Brain (organoid and tissue), 16 donors: ENCODE measurements at places on chromosomes 11 and 22.

- no peak for DNase-seq
Observed at GRCh38 chr11:126394036-126394435, 38.5 kb downstream of the ST3GAL4 start.

DNA sequence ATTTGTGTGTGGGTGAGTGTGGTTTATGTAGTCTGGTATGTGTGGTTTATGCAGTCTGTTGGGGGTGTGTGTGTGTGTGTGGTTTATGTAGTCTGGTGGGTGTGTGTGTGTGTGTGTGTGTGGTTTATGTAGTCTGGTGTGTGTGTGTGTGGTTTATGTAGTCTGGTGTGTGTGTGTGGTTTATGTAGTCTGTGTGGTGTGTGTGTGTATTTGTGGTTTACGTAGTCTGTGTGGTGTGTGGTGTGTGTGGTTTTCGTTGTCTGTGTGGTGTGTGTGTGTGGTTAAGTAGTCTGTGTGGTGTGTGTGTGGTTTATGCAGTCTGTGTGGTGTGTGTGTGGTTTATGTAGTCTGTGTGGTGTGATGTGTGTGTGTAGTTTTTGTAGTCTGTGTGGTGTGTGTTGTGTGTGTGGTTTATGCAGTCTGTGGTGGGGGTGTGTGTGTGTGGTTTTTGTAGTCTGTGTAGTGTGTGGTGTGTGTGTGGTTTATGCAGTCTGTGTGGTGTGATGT lies 26.2 kb upstream of the PARVG start:
- no peak for DNase-seq

DNA sequence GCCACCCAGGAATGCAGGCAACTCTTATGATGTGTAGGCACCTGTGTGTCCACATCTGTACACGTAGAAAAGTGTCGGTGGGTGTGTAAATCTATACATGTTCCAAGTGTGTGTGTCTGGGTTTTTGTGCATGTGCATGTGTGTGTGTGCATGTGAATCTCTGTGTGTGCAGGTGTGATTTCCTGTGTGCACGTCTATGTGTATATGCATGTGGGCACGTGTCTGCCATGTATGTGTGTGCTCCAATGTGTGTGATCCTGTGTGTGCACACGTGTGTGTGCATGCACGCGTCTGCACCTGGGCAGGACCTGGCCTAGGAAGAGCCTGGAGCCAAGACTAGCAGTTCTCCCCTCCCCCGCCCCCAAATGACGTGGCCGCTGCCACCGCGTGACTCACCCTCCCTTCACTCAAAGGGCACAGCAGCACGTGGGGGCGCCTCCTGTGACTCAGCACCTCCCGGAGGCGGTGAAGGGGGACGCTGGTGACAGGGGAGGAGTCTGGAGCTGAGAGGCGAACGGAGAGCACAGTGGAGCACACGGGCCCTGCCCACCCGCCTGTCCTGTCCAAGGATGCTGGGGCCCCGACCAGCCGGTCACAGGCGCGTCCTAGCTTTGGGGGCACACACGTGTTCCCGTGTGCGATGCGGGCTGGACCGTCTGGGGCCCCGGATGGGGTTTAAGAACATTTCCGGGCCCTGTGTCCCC lies 10.1 kb downstream of the PIM3 start:
- DNase-seq, result peak; percentile 64

DNA sequence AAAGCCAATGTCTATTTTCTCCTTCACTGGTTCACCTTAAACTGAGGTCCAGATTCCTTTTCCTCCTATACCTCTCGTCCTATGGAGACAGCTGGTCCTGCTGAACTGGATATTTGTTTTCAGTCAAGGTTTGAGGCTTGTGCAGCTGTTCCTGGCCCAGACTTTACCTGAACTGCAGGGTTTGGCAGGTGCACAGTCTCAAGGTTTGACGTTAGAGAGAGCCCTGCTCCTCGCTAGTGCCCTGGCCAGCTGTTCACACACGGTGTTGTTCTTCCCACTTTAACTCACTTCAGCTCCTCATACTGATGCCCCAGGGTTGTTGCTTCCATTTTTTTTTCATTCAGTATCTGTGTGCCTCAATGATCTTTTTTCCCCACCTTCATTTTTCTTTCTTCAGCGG lies 74.0 kb upstream of the TTC12 start:
- DNase-seq, result no peak

GRCh38 chr11:120212926-120213325 lies 2.1 kb downstream of the OAF start:
- no peak for DNase-seq

DNA sequence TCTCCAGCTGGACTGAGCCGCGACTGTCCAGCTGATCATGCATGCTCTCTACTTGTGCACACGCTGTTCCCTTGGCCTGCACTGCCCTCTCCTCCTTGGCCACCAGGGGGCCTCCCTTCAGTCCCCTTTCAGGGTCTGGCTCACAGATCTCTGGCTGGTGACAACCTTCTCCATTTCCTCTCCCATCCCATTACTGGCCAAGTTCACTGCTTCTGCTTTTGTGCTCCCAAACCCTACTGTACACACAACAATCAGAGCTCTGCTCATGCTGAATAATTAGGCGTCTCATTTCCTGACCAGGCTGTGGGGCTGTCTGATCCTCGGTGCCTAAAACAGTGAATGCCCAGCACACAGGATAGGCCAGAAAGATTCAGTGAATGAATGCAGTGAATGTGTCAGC lies 224.0 kb upstream of the NARS2 start:
- peak; percentile 67 for DNase-seq

DNA sequence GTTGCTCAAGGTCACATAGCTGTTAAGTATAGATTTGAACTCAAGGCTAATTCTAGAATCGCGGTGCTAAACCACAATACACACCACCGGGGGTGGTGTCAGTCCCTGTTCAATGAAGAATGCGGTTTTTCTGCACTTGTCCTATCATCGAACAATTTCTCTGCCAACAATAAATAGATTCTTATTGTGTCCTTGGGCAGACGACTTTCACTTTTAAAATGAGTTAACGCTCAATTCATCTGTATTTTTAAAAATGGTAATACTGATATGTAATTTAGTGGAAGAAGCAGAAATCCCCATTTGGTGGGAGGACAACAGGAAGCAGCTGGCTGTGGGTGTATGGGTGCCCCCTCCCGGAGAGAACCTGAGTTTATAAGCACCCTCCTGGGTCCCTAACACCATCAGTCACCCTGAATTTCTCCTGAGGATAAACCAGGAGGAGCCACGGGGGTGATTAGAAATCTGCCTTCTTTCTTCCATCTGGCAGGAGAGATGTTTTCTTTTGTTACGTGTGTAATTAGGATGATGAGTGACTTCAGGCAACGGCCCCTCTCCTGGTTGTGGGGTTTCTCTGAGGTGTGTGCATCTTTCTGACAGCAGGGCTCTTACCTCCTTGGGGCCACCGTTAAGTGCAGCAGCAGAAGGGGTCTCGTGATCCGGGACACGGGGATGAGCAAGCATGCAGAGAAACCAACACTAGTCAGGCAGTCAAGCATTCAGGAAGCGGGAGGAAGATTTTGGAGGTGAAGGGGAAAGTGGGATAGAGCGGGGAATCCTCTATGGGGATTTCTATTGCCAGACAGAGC lies 87.7 kb downstream of the GRAMD1B start:
- DNase-seq, result no peak

- DNase-seq, result no peak
Observed at GRCh38 chr11:61091373-61092279, 10.7 kb upstream of the CD5 start.

- no peak for DNase-seq
Observed at GRCh38 chr11:93133488-93134109, 64.2 kb downstream of the SLC36A4 start.

DNA sequence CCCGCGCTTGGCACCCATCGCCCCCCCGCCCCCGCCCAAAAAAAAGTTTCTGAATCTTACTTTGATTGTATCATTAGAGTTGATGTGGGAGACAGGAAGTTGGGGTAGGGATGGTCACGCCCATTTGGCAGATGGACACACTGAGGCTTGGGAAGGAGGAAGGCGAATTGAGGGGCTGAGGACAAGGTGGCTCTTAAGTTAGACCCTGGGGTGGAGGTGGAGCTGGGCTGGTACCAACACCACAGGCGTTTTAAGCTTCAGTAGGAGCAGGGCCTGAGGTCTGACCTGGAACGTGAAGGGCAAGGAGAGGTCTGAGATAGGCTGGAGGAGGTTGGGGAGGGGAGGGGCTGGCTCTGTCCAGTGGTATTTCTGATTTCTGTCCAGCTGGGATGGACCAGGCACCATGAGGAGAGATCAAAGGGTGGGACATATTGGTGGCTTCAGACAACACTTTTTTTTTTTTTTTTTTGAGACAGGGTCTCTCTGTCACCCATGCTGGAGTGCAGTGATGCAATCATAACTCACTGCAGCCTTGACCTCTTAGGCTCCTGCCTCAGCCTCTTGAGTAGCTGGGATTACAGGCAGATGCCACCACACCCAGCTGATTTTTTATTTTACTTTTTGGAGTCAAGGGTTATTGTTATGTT lies 799 bp upstream of the CDC42BPG start:
- no peak for DNase-seq

- no peak for DNase-seq
Observed at GRCh38 chr22:47304191-47304831, 541.9 kb downstream of the TBC1D22A start.

- DNase-seq, result no peak
Observed at GRCh38 chr11:94809251-94809650, 41.1 kb downstream of the AMOTL1 start.

GRCh38 chr22:20957683-20958431 lies 9.2 kb upstream of the AIFM3 start:
- no peak for DNase-seq

GRCh38 chr22:27278946-27279345 lies 522.6 kb downstream of the MN1 start:
- no peak for DNase-seq

- DNase-seq, result no peak
Observed at GRCh38 chr11:28242596-28242995, 134.4 kb downstream of the METTL15 start.

- DNase-seq, result no peak
Observed at GRCh38 chr22:48015701-48016100, 1253.3 kb downstream of the TBC1D22A start.

GRCh38 chr22:38070250-38070921 lies 13.2 kb downstream of the PICK1 start:
- DNase-seq, result peak; percentile 32
